ENCODE measurements at places on chromosomes 1 and 21.

DNA sequence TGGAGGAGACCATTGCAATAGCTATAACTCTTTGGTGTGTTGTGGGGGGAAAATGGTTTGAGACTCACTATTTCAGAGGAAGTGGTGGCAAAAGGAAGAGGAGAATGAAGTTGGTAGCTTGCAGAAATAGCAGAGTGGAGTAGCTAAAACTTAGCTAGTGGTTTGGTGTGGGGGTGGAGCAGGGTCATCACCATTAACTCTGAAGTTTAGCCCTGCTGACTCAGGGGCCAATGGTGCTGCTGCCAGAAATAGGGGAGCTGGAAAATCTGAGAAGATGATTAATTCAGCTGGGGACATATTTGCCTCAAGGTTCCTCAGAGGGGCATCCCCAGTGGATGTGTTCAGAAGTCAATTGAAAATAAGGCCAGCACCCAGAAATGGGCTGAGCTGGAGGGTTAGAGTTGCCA lies 65.4 kb downstream of the RUNX1 start:
- peak; percentile 76 for DNase-seq

- no peak for DNase-seq
These were observed 11.5 kb upstream of the THRAP3 start for GRCh38 chr1:36212782-36213181.

DNA sequence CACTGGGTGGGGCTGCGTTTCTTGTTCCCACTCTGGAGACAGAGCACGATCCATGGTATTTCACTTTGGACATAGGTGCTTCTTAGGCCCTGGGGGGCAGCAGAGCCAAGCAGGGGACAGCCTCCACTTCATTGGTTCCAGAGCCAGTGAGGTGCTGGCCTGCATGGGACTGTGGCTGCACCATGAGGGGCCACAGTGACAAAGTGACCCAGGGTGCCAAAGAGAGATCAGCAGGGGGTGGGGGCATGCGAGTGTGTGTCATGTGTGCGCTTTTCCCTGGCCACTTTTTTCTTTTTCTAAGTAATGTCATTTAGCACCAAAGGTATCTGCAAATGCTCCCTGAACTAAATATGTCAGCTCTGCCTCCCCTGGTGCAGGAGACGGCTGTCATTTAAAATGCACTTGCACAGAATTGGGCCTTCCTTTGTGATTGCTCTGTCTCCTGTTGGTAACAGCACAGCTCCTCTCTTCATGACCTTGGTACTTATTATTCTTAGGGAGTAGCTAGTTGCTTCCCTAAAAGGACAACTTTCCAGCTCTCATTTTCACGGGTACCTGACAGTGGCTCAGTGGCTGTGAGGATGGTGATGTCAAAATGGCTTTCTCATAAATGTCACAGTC lies 75.5 kb upstream of the VAMP3 start:
- DNase-seq: no peak

GRCh38 chr1:64878090-64878489 lies 88.3 kb downstream of the JAK1 start:
- no peak for DNase-seq

DNA sequence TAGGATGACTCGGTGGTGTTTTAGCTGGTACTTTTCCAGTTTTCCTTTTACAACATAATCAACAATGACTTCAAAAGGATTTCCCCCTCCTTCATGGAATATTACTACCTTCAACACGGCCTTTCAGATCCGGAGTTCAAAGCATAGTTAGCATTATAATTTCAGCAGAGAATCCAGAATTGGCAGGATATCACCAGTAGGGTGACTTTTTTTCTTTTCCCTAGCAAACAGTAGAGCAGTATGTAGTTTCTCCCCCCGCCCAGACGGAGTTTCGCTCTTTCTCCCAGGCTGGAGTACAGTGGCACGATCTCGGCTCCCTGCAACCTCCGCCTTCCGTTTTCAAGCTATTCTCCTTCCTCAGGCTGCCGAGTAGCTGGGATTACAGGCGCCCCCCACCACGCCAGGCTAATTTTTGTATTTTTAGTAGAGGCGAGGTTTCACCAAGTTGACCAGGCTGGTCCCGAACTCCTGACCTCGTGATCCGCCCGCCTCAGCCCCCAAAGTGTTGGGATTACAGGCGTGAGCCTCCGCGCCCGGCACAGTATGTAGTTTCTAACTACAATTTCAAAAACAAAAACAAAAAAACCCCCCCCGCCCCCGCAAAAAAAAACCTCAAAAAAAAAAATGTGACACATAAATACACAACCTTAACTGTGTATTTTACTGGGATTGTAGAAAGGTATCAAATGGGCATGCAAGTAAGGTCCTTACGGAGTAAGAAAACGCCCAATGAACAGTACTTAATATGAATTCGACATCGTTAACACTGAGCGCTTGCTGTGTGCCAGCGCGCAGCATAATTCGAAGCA lies 1.5 kb upstream of the COX20 start:
- DNase-seq: peak; percentile 68

DNA sequence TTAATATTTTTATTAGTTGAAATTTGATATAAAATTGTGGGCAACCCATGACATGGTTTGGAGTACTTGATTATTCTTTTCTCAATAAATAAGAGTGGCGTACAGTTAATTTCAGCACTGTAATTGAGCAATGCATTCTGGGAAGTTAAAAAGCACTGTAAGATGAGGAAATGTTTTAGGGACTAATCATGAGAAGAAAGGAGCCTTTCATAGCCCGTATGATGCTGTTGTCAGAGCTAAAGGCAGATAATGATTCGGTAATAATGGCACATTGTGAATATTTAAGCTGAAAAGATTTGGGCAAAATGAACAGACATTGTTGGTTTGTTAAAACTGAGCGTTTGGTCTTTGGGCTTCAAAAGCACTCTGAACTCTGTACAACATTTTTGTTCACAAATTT lies 139.3 kb downstream of the NFIA start:
- no peak for DNase-seq

DNA sequence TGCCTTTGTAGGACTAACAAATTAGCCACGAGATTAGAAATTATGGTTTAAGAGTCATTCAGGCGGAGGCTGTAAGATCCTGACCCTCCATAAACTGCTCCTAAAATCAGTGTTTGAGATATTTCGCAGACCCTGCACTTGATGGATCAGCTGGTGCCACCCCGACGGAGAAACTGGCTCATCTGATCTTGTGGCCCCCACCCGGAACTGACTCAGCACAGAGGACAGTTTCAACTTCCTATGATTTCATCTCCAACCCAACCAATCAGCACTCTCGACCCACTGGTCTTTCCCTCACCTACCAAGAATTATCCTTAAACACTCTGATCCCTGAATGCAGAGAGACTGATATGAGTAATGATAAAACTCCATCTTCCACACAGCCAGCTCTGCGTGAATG lies 3.7 kb upstream of the JAM2 start:
- DNase-seq: no peak

DNA sequence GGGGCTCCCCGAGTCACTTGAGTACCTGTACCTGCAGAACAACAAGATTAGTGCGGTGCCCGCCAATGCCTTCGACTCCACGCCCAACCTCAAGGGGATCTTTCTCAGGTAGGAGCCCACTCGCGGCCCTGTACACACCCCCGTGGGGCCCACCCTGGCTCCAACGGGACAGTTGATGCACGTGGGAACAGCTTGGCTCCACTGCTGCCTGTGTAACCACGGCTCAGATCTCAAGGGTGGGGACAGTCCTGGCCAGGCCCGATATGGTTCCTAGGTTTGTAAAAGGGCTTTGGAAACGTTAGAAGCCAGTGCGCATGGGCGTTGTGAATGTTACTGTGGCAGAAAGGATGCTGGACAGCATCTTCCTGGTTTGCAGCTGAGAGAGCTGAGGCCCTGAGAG lies 18.8 kb downstream of the PODN start:
- no peak for DNase-seq

GRCh38 chr1:11071463-11072215 lies 11.8 kb upstream of the SRM start:
- no peak for DNase-seq

GRCh38 chr1:234244482-234244881 lies 128.8 kb upstream of the COA6 start:
- no peak for DNase-seq

GRCh38 chr1:205593532-205593931 lies 38.3 kb downstream of the ELK4 start:
- DNase-seq: no peak

- no peak for DNase-seq
These were observed 32.5 kb downstream of the PKNOX1 start for GRCh38 chr21:43006874-43007208.

GRCh38 chr1:197360068-197360467 lies 92.0 kb downstream of the CRB1 start:
- DNase-seq: no peak

DNA sequence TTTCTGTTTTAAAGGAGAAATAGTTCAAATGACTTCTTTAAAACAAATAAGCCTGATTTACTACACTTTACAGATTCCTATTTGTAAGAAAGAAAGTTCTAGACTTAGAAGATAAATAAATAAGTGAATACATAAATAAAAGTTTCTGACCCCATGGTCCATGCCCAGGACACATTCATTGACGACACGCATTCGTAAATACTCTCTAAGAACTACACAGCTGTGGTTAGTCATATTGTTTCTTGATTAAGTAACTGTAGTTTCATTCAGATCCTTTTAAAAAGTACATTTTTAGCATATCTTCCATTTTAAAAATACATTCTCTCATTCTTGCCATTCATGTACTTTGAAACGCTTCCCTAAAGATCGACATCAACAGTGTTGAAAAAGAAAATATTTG lies 497.4 kb downstream of the SETD4 start:
- no peak for DNase-seq

DNA sequence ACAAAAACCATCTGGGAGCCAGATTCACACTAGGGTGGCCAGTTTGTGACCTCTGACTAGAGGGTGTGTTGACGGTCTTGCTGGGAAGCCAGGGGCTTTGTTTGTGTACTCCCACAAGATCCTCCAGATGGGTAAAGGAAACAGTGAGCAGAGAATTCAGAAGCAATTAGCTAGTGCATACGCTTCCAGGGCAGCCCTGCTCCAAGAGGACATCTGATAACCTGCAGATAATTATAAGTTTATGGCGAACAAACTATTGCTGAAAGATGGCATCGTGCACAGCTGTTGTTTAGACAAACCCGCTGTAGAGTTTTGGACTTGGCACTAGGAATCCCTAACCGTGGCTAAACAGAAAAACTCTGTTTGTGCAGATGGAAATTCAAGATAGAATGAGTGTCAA lies 326.4 kb downstream of the TGFB2 start:
- DNase-seq: no peak

DNA sequence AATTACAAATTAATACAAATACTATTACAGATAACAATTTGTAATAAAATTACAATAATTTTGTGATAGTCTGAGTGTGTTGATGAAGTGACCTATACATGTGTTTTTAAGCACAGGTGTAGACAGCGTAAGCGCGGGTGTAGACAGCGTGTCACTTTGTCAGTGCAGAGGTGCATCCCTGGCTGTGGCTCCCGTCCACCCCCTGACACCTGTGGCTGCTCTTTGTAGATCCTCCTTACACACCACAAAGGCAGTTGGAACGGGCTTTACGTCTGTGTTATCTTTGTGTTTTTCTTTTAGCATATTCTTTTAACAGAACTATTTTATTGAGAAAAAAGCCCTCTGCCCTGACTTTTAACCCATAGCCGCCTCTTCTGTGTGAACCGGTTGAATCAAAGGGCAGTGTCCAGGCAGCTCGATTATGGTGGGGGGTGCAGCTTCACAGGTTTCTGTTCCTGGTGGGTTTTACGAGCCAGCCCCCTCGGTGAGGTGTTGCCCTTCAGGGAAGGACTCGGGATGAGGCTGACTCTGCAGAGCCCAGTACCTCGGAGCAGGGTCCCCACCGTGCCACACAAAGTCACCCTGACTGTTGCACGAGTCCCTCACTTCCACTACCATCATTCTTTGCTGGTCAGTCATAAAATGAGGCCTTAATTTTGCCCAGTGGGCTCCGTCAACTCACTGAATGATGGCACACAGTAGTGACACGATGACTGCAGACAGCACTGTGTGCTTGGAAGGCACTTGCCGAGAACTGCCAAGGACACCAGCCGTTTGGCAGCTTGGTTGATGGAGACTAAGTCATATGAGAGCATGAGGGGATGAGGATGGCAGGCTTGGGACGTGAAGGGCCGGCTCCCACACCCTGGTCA lies 86.4 kb upstream of the COL6A1 start:
- DNase-seq: no peak

DNA sequence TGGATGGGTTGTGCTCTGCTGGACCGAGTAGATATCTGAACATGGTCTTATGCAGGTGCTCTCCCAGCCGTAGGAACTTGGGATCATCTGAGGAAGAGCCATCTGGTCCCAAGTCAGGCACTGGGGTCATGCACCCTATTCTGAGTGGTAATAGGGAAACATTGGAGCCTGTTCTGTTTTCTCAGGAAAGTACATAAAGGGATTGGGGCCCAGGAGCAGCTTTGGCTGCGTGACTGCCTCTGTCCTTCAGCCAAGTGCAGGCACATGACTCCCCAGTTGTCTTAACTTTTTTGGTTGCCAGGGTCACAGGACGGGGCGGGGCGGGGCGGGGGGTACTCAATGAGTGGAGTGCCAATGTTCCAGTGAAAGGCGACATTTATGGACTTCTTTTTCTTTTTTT lies 11.5 kb downstream of the PFKFB2 start:
- DNase-seq: no peak

GRCh38 chr21:15243406-15243805 lies 178.6 kb upstream of the NRIP1 start:
- no peak for DNase-seq

DNA sequence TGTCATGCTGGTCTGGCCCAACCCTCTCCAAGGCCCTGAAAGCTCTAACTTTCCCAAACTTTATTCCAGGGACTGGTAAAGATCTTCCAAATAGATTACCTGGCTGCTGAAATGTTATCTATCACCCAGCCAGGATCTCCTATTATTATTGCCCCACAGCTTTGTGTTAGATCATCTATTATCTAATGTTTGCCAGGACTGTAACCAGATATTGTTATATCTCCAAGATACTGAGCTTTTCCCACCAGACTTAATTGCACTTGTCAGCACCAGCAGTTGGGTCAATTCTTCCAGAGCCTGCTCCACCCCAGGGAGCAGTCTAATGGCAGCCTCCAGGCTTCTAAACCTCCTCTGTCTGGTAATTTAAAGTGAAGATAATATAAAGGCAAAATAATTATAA lies 59.1 kb downstream of the PRDX6 start:
- DNase-seq: no peak
